PC-3 (cell line): ENCODE measurements at places on chromosomes 2 and 18.

DNA sequence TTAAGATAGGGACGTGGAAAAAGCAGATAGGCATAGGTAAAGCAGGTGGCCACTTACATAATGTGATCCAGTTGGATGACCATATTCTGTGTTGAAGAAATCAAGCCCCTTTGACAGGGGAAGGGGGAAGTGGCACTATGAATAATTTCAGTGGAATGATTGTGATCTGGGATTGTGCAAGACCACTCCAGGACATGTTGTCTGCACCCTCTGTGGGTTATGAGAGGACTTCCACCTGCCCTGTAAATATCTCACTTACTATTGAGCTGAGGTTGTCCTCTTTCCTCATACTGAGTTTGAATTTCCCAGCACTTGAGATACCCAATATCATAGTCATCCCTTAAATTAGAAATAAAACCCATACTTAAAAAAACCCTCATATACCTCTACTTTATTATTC, 220.7 kb downstream of the IRS1 start:
- peak; percentile 66 for DNase-seq

DNA sequence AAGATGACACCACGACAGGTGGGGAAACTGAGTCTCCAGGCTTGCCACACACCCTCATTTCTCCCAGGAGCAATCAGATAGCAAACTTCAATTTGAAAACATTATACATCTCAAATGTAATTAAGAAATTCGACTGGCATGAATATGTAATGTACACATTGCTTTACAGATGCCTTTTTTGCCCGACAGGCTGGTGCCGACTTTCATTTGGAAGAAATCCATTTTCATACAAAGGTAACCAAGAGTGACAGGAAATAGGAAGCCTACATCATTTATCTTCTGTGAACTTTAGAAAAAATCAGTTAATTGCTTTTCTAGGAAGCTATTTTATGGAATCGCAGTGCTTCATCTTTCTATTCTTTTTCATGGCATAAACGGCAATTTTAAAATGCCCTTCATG, 140.3 kb downstream of the AFF3 start:
- DNase-seq: no peak

- no peak for DNase-seq
Observed at GRCh38 chr18:3810296-3810695, 360.3 kb downstream of the TGIF1 start.

- DNase-seq: no peak
Observed at GRCh38 chr2:239376351-239376750, 24.5 kb downstream of the HDAC4 start.

GRCh38 chr2:17336458-17336857, 181.8 kb downstream of the RAD51AP2 start:
- no peak for DNase-seq

GRCh38 chr2:125330133-125330532, 1305.0 kb downstream of the CNTNAP5 start:
- no peak for DNase-seq

DNA sequence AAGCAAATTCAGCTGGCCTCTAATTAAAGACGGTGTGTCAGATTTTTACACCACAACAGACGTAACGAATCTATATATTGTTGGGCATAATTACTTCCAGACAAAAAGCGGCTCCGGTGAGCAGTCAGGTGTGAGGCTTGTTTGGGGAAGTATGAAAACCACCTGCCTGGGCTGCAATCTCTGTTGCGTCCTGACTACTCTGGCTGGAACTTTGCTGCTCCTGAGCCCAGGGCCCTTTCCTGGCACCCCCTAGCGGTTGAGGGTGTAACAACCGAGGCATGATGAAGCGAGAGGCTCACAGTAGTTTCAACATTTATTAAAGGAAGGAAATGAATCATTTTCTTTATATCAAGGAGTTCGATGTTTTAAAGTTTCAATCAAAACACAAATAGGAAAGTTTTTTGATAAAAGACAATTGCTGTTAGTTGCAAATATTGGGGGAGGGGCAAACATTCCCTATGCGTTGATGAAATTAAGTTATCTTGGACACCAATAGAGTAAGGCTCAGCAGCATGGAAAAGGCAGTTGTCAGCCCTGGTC, 10.6 kb upstream of the ITGB6 start:
- DNase-seq: peak; percentile 75

DNA sequence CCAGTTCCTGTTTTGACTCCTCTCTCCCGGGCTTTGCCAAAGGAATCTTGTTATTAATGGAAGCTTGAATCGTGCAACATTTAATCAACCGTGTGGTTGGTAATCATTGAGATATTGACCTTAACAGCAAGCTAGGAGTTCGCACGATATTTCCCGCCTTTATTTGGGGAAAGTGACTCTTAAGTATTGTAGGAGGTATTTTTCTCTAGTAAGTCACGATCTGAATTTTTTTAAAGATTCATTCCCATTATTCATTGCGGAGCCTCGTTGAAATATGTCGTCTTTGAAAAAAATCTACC, 663 bp downstream of the NUP35 start:
- DNase-seq: no peak
